ENCODE measurements at places on chromosomes 2 and 18.
A peak's percentile ranks its signal among the peaks of the same experiment; 100 is the strongest.

- no peak for DNase-seq
Observed at GRCh38 chr2:60312618-60313017, 240.8 kb downstream of the BCL11A start.

GRCh38 chr2:222877556-222878300, 16.9 kb downstream of the ACSL3 start:
- no peak for DNase-seq

- no peak for DNase-seq
Observed at GRCh38 chr2:235864733-235865515, 303.3 kb downstream of the GBX2 start.

DNA sequence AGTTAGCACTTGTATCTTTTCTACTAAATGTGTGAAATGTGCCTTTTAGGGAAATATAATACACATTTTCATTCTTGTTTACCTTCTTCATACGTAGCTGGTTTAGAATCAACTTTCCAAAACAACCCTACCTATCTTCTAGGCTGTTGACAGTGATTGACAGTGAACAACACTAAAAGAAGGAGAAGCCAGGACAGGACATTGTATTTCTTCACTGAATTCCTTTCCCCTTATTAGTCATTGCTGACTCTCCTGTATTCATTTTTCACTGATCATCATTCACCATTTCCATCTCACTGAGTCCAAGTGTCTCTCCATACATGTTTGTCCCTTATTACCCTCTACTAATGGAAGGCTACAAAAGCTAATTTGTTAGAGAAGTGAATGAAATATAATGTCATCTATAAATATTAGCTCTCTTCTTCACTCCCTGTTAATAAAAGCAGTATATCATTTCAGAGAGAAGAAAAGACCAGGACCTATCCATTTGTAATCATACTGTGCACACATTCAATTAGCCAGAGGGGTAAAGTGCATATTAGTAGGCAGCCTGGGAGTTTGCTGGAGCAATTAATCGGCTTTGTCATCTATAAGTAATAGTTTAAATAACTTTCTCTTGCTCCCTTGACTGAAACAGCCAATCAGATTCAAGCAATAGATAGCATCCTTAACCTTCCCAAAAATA, 192.5 kb upstream of the FOSL2 start:
- DNase-seq = no peak

GRCh38 chr2:69166812-69167468, 154.0 kb downstream of the ANTXR1 start:
- DNase-seq = no peak

DNA sequence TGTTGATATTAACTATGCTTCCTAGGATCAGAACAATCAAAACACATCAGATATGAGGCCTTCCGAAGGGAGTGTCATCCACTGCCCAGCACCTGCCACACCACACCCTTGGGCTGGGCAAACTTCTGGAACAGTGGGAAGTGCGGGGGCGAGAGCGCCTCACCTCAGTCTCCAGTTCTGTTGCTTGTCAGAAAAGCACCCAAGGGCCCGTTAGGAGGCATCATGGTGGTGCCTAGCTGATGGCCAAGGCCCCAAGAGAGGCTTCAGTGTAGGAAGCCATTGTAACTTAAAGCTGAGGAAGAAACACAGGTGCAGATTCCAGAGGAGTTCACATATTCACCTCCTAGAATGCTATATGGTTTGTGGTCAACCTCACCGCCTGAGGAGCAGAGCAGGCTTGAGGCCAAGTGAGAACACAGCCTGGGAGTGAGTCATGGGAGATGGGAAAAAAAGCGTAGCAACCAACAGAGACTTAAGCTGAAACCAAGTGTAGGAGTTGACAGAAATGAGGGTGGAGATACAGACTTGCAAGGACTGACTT, 85.1 kb upstream of the ATL2 start:
- peak; percentile 91 for DNase-seq

GRCh38 chr2:238595750-238596570, 169.2 kb downstream of the ASB1 start:
- no peak for DNase-seq

- DNase-seq = peak; percentile 38
Observed at GRCh38 chr2:72694715-72695496, 130.9 kb downstream of the EXOC6B start.

DNA sequence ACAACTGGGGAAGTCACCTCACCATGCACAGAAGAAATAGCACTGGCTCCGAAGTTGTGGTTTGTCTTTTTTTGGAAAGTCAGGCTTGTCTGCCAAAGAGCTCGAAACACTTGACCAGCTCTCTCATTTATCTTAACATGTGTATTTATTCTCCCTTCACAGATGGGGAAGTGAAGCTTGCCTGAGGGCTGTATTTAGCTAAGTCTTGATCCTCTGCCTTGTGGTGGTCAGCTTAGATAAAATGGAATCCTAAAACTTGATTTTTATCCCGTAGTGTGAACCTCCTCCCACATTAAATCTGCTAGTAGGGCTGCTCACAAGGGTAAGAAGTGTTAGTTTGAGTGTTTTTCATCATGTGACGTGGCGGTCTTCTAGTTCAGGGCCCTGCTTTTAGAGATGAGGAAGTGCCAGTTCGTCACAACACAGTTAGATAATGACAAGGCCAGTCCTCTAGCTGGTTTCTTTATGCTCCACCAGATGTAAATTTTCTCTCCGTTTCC, 89.7 kb downstream of the TMEM247 start:
- no peak for DNase-seq

GRCh38 chr18:54187372-54187771, 37.1 kb downstream of the MBD2 start:
- no peak for DNase-seq

DNA sequence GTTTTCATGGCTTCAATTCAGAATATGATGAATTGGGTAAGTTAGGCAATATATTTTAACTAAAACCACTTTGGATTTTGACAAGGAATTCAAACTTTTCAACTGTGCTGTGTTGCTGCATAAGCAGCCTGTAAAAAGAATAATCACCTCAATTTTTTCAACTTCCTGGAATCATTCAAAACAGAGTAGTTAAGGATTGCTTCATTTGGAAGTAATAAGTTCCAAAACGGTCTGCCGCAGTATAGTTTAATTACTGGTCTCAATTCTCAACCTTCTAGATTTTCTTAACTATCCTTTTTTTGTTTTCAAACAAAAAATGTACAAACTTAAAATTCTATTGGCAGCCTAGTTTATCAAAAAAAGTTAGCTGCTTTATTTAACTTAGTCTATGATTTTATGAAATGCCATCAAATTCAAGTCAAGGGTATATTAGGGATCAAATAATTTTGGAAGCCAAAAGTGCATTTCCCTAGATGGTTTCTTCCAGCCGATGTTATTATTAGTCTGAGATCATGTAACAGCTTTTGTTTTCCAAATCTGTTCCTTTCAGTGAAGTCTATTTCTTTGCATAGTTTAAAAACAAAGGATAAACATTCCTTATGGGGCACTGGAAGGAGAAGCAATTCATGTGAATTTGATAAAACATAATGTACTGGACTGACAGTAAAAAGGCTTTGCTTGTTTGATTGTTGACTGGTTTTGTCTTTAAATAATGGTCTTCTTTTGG, 76.1 kb upstream of the ETAA1 start:
- DNase-seq = no peak

DNA sequence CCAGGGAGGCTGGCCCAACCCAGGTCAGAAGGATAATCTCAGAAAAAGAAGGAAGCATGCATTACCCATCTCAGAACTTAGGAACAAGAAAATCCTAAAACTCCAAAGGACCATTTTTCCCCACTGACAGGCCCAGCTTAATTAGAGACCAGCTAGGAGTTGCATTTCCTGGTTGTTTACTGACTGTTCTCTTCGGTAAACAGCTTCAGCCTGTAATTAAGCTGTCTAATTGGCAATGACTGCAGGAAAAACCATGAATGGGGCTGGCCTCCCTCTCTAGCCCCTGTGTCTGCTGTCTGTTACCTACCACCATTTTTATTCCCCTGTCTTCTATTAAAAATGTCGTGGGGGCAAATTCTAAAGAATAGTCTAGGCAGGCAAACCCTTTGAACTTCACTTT, 146.5 kb downstream of the AGAP1 start:
- no peak for DNase-seq

DNA sequence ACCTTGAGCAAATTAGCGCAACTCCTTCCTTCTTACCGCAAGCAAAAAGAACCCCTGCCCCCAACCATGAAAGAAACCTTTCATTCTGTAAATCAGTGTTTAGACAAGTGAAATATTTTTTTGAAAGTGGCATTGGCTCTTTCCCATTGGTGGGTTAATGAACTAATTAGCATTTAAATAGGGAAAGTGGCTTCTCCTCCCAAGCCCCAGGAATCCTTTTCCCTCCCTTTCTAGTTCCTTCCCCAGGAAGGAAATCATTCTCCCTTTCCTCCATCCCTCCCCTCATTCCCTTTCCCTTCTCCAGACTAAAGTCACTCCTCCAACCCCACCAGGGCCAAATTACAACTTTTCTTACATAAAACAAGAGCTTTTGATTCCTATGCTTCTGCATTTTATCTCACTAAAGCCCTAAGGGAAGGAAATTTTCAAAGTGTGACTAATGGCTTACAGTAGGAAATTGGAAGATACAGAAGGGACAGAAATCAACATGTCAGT, 22.9 kb upstream of the TYMS start:
- DNase-seq = no peak

DNA sequence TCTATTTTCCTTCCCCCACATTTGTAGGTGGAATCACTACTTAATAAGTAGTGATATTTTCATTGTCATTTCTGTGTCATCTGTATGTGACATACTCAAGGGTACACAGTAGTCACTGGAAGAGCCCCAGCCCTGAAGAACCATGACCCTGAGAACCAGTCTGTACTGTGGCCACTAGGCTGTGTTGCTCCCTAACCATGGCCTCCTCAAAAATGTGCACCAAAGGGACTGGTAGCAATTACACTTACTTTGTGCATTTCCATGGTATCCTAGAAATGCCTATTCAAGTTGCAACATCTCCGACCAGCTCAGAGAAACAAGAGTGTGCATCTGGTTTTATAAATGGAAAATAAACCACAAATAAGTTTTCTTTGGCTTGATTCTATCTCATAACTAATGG, 155.1 kb downstream of the DOCK10 start:
- no peak for DNase-seq

- DNase-seq = no peak
Observed at GRCh38 chr2:123688231-123688940, 336.7 kb upstream of the CNTNAP5 start.

GRCh38 chr2:197890168-197890567, 85.8 kb downstream of the PLCL1 start:
- DNase-seq = no peak

GRCh38 chr2:143905587-143905986, 614.3 kb downstream of the ZEB2 start:
- no peak for DNase-seq

DNA sequence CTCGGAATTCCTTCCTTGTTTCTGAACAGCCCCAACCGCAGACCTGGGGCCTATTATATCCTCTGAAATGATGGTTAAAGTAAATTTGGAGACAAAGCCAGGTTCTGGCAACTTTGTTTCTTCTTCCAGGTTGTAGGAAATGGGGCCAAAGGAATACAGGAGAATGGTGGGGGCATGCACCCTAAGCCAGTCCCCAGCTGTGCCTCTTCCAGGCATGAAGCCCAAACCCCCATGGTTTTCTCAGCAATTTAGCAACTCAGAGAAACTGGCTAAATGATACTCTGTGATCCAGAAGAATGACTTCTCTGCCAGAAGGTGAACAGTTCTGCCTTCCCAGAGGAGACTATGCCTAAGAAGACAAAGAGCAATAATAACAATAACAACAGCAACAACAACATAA, 635.0 kb upstream of the FANCL start:
- DNase-seq = no peak

DNA sequence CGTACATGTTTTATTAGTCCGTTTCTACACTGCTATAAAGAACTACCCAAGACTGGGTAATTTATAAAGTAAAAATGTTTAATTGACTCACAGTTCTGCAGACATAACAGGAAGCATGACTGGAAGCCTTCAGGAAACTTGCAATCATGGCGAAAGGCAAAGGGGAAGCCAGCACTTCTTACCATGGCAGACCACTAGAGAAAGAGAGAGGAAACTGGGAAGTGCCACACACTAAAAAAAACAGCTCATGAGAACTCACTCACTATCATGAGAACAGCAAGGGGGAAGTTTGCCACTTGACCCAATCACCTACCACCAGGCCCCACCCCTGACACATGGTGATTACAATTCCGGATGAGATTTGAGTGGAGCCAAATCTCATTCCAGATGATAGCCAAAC, 466.2 kb downstream of the IRS1 start:
- DNase-seq = no peak

DNA sequence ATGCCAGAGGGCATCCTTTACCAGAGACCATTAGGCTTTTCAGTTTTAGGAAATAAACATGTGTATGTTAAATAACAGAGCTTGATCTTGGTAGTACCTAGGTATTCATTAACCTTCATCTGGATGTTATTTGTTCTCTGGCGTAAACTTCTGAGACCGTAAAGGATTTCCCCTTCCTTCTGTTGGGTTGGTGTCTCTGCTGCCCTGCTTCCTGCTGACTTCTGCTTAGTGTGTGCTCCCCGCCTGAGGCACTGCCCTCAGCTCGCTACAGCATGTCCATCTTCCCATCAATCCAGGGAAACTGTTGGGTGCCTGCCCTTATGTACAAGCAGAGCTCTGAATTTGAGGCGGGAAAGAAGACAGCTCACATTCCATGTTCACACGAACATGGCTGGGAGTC, 177.9 kb downstream of the TPGS2 start:
- DNase-seq = no peak

DNA sequence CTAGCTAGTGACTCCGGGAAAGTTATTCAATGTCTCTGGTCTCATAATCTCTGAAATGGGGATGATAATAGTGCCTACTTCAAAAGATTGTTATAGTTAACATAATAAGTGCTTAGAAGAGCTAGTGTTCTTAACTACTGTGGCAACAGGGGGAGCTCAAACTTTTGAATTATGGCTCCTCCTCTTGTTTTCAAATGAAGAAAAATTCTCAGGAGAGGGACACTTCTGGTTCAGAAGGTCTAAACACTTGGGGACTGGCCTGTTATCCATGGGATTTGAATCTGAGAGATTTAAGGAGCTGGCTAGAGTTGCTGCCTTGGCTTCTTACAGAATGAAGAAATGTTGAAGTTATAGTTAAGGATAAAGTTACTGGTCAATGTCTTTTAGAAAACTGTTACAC, 92.2 kb upstream of the ITGB6 start:
- DNase-seq = no peak

GRCh38 chr2:234026693-234027254, 23.7 kb upstream of the SPP2 start:
- DNase-seq = no peak
